ENCODE measurements at places on chromosomes 1 and 21.

DNA sequence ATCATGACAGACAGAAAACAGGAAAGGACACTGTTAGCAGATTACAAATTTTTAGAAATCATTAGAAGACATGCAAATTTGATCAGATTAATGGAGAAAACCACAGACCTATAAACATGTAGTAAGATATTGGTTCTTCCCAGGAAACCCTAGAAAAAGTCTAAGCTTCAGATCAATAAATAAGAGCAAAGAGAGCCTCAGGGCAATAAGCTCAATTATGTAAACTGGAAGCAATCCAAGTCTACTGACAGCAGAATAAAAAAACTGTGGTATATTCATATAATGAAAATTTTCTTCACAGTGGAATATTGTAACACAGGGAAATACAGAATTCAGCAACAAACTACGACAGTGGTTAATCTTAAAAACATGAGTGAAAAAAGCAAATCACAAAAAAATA is 36.3 kb downstream of the NRDC start:
- DNase-seq = no peak

GRCh38 chr1:28297826-28298225 is 31.0 kb upstream of the MED18 start:
- no peak for DNase-seq

GRCh38 chr1:248926401-248927182 is 20.6 kb downstream of the PGBD2 start:
- no peak for DNase-seq

- DNase-seq = no peak
Measured at GRCh38 chr1:205455581-205456382, at the start of gene BLACAT1. BLACAT1 (minus strand) TSS chr1:205456045.

- no peak for DNase-seq
Measured at GRCh38 chr1:160641323-160642280, 5.2 kb downstream of the SLAMF1 start.

- no peak for DNase-seq
Measured at GRCh38 chr1:111603979-111604378, 15.6 kb upstream of the RAP1A start.

DNA sequence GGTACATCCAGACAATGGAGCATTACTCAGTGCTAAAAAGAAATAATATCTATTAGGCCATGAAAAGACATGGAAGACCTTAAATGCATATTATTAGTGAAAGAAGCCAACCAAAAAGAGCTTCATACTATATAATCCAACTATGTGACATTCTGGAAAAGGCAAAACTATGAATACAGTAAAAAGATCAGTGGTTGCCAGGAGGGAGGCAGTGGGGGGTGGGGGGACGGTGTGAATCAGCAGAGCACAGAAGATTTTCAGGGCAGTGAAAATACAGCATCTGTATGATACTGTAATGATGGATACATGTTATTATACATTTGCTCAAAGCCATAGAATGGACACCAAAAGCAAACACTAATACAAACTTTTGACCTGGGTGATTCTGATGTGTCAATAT is 339.4 kb upstream of the SNX7 start:
- DNase-seq = no peak

- DNase-seq = no peak
Measured at GRCh38 chr1:225771661-225772322, 5.8 kb upstream of the SRP9 start.

DNA sequence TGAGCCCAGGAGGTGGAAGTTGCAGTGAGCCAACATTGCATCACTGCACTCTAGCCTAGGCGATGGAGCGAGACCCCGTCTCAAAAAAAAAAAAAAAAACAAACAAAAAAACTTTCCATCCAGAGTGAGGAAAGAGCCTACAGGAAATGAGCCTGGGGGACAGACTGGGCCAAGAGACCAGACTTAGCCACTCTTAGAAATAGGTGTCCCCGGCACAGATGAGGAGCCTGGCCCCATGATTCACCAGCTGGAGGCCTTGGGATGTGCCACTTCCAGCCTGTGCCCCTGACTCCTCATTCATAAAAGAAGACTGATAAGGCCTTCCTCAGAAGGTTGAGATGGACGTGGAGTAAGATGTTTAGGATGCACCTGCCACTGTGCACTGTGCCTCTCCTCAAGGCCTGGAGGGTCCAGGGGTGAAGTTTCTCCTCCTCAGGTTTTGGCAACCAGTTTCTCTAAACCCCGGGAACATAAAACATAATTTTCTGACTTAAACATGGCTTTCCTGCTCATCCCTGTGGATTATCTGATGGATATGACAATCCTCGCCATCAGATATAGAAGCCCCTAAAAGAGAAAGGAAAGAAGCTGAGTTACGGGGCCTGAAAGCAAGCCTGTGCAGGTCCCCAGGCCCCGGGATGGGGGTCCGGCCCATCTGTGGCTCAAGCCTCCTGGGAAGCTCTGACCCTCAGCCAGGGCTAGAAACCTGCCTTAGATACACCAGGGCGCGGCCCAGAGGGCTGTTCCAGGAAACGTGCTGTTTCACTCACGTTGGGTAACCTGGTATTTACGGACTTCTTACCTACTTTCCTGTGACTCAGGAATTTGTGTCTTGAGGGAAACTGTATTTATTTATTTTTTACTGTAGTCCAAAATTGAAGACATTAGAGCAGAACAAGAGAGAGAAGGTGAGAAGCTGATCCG is 26.0 kb downstream of the MX1 start:
- no peak for DNase-seq

DNA sequence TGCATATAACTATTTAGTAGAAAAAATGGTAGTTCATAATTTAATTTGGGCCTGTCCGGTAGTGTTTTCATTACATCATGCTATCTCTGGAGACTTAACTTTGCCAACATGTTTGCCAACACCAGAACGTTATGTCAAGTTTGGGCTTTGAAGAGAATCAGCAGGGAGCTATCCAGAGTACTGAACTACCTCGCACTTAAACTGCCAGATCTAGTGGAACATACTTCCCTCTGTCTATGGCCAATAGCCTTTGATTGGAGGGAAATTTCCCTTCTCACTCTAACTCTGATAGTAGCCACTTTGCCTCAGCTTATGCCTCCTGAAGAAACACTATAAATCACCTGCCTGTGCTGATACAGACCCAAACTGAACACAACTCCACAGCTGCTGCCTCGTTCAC is 10.0 kb downstream of the LRRC53 start:
- no peak for DNase-seq

- DNase-seq = peak; percentile 84
Measured at GRCh38 chr1:151196292-151196800, 2.0 kb upstream of the PIP5K1A start.

DNA sequence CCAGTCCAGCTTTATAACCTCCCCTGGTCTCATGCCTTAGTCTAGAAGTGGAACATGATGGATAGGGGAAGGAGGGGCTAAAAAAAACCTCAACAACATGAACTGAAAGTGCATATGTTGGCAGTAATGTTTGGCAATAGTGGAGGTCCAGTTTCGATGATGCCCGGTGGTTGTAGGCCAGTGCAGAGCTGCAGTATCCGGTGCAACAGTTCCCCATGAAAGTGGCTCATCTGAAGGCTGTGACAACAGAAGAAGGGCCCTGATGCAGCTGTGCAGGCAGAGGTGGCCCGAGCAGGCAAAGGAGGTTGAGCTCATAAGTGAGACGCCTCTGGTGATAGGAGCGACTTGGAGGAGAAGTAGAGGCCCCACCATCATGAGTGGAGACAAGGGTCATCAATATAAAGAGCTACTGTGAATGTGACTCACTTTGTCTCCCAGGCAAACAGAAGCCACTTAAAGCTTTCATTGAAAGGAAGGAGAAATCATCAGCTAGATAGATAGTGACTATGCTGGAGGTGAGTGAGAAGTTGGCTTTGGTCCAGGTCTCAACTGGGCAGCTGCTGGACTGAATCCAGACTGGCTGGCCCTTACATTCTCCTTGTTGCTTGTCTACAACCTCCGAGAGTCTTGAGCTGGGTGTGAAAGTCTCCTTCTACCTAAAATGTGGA is 10.2 kb upstream of the CREG1 start:
- DNase-seq = peak; percentile 20

- no peak for DNase-seq
Measured at GRCh38 chr1:163055531-163055930, 13.6 kb upstream of the RGS4 start.

DNA sequence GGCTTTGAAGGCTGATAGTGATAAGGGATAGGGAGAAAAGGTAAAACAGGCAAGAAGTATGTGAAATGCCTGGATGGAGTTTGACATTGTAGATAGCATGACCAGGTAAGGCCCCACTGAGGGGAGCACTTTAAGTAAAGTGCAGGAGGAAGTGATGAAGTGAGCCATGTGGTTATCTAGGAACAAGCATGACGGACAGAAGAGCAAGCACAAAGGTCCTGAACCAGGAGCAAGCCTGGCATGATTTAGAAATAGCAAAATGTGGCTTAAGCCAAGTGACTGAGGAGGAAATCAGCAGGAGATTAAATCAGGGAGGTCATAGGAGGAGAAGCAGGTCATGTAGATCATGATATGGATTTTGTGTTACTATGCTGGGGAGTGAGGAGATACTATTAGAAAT is 129.2 kb downstream of the GLUL start:
- no peak for DNase-seq

GRCh38 chr1:41340655-41341364 is 20.4 kb upstream of the FOXO6 start:
- no peak for DNase-seq

DNA sequence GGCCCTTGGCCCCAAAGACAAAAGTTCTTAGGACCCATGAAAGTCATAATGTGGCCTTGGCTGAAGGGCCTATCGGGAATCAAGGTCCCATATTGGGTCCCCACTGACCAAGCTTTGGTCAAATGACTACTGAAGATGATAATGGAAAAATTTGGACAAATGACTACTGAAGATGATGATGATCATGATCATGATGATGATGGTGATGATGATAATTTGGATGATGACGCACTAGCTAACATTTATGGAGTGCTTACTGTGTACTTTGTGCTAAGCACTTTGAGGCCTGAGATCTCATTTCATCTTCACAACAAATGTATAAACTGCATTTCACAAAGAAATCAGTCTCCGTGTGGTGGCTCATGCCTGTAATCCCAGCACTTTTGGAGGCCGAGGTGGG is 39.4 kb downstream of the EIF2D start:
- DNase-seq = no peak

GRCh38 chr1:117066367-117066766 is 6.2 kb downstream of the TTF2 start:
- no peak for DNase-seq

DNA sequence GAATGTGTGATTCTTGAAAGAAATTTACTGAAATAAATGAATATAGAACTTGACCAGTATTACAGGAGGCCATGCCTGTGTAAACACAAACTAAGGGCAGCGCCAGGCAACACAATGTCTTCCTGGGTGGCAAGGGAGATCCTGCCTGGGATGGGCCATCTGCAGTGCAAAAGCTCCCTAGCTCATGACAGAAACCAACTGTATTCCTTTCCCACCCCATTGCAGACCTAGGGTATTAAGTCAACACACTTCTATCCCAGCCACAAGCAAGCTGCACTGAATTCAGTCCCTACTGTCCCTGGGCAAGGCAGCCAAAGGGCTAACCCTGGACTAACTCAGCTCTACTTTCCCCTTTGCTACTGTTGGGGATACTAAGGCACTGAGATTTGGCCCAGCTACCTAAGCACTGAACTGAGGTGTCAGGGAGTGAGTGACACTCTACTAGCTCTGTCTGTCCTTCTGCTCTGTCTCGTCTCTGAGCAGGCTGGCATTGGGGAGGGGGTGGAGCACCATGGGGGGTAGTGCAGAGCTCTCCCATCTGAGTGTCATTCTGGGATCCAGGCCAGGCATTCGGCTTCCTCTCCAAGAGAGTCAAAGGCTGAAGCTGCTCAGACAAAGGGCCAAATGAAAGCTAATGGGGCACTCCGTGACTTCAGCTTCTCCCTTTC is 2.5 kb downstream of the INKA2 start:
- DNase-seq = no peak

DNA sequence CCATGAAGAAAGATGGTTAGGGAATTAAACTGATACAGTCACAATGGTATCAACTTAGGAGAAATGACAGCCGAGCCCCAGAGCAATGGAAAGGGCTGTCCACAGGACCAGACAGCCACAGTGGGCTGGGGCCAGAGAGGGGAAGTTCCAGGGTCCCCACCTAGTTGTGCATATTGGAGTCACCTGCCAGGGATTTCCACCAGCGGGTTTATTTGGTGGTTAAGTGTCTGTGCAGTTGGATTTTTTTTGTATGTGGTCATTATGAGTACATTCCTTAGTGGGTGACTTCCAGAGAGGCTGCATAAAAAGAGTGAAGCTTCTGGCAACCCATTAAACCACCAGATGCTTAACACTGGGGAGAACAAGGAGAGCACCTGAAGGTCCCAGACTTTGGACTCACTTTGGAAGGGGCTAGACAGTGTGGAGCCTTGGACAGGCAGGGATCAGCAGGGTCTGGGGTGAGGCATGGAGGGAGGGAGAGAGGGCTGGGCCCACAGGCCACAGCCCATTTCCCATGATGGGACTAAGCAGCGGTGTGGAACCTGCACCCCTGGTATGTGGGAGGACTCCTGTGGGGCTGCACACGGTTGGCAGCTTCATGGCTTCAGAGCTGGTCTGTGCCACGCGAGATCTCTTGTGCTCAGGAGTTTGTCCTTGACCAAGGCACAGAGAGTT is 7.8 kb upstream of the PTTG1IP start:
- DNase-seq = no peak

DNA sequence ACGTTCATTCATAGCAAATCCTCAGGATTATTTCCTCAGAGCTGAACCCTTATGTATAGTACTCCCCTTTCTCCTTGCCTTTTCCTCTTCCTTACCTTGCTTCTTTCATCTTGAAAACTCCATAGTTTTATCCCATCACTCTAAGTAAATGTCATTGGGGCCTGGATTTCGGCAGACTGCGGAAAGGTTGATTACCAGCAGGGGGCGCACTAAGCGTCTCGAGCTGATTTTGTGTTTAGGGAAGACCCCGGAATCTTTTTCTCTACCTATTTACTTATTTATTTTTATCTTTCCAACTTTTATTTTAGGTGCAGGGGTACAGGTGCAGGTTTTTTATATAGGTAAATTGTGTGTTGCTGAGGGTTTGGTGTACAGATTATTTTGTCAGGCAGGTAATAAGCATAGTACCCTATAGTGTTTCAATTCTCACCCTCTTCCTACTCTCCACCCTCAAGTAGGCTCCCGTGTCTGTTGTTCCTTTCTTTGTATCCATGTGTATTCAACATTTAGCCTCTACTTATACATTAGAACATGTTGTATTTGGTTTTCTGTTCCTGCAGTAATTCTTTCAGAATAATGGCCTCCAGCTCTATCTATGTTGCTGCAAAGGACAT is 11.4 kb upstream of the MTARC1 start:
- DNase-seq = no peak

DNA sequence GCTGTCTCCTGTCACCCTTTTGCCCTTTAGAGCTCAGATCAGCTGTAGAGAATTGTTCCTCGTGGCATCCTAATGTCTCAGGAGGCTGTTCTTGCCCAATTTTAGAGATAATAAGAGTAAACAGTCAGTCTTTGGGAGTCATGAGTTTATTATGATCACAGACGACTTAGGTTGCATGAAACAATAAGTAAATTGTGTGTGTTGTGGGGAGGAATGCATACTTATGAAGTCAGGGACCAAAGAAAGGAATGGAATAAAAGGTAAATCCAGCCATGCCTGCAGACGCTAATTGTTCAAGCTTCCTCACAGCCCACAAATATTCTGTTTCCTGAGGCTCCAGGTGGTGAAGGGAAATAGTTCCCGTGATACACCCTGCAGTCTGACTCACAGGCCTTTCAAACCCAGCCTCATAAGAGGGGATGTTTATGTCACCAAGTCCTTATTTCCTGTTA is 897 bp downstream of the EPHX4 start:
- peak; percentile 5 for DNase-seq
